DMS153 (cell line): ENCODE measurements at places on chromosomes 2 and 18.

DNA sequence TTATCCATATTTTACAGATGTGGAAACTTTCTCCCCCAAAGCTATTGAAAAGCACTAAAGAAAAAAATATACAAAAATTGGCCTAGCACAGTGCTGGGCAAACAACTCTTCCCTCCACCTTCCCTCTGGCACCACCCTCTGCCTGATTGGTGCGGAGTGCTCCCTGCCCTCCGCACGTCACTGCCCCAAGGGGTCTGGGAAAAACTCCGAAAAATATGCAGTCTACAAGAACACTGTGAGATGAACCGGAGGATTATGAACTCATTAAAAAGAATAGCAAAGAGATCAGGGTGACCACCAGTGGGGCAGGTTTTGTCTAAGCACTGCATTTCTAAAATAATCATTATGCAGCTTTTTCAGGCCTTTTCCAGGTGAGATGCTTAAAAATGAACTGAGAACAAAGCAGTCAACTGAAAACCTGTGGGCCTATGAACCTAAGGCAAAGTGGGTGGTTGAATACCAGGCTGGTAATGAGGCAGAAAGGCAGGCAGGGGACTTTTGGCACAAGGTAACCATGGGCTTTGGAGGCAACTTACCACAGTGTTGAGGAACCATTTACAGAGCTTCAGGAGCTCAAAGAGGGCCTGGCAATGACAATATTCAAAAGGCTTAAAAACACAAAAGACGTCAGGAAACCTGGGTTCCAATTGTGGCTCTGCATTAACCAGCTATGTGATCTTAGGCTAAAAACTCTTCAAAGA, 57.5 kb downstream of the AAK1 start:
- no peak for DNase-seq

DNA sequence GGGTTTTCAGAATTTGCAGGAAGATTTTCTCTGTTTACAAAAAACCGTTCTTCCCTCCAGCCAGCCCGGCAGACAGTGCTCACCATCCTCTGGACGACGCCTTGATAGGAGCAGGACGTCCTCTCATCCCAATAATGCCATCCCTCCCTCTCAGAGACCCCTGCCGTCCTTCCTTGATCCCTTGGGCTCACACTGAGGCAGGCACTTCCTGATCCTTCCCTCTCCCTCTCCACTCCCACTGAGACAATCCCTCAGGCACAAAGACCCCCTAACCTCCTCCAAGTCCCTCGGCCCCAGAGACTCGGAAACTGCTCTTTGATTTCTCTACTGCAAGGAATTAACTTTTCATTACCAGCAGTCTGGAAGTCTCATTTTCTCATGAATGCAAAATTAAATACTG, 42.5 kb downstream of the PAX3 start:
- DNase-seq, result no peak

DNA sequence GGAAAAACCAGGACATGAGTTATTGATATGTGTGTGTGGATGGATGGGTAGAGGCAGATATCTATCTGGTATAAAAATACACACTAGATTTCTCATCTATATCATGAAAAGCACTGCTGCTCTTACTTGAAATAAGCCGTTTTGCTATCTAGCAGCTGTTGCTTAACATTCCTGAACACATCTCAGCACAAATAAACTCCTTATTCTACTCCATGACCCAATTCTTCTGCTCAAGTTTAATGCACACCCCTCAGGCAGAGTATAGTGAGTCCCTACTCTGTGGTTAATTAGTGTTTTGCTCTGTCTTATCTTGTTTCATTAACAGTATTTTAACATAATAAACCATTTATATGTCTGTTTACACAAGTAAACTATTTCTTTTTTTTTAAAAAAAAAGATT, 134.2 kb downstream of the CBLN2 start:
- no peak for DNase-seq

- peak; percentile 28 for DNase-seq
Measured at GRCh38 chr18:64017870-64018269, 48.0 kb downstream of the SERPINB8 start.

- no peak for DNase-seq
Measured at GRCh38 chr18:551404-552061, 28.6 kb upstream of the CETN1 start.

DNA sequence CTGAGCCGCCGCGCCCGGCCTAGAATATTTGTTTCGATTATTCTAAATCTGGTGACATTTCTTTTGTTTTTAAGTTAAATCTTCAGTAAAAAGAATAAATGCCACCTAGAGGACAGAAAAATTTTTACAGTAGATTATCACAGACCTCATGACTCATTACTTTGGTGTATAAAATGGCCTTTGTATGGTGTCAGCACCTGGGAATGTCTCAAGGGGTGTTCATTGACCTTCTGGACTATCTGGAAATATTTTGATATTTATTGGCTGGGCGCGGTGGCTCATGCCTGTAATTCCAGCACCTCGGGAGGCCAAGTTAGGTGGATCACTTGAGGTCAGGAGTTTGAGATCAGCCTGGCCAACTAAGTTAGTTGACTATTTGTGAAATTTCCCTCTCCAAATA, 30.3 kb upstream of the SLC30A6 start:
- no peak for DNase-seq

GRCh38 chr2:60992985-60993392, 24.5 kb upstream of the PEX13 start:
- no peak for DNase-seq

- DNase-seq, result no peak
Measured at GRCh38 chr2:216424274-216424673, 12.0 kb downstream of the SMARCAL1 start.

DNA sequence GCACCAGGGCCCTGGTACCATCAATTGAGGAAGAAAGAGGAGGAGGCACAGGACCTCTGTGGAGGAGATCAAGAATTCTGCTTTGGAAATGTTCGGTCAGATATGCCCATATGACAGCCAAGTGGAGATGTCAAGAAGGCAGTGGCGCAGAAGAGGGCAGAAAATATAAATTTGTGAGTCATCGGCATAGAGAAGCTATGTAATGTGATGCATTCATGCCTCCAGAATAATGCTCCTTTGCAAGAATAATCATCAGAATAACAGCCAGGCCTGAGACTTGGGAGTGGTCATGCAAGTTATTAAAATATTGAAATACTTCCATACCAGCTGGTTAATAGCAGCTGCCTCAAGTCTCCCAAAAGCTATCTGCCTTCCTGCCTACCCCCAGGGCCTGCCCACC, 32.1 kb upstream of the SCG2 start:
- DNase-seq, result no peak

- no peak for DNase-seq
Measured at GRCh38 chr2:11940121-11940743, 193.8 kb downstream of the LPIN1 start.

GRCh38 chr18:76547296-76547695, 52.3 kb upstream of the ZNF516 start:
- DNase-seq, result no peak
